ENCODE measurements at places on chromosomes 5 and 9.

- no peak for DNase-seq
Observed at GRCh38 chr5:4142842-4143241, 547.2 kb downstream of the IRX1 start.

GRCh38 chr9:121997791-121998190, 95.3 kb downstream of the TTLL11 start:
- no peak for DNase-seq

DNA sequence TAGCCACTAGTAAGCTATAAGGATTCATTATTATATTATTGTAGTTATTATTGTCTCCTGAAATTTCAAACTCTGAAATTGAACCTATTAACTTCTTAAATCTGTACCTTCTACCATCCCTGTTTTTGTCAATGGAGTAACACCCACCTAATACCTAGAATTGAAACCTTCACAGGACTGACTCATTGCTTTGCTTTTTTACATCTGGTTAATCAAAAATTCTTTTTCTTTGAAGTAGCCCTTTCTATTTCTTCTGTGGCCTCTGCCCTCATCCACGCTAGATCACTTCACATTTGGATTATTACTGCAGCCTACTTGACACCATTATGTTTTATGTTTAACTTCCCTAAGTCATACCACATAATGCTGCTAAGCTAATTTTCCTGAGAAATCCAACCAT, 35.6 kb downstream of the RBM27 start:
- DNase-seq: no peak

DNA sequence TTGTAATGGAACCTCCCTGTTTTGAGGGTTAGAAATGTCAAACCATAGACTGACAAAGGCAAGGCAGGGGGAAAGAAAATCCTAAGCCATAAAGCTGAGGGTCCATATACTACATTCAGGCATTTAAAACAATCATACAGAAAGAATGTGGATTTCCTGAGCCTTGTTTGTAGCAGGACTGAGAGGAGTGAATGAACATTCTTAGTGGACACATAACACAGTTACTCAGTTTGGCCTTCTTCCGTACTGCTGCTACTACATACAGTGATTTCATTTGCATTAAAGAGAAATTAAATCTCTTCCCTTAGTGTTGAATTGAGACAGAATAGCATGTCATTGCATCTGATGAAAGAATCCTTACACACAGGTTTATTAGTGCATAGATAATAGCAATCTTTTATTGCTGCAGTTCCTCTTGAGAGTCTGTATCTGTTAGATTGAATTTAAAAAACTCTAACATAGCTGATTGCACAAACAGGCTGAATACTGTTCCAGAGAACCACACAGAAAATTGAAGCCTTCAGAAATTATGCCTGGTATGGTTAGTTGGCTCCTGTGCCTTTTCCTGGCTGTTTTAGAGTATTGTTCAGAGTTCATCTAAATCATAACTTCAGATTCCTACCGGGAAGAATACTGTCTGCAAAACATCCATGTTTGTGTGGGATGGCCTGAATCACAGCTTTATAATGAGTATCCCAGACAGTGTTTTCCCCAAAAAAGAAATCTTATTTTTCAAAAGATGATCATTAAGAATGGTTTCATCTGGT, 2.0 kb upstream of the MTX3 start:
- no peak for DNase-seq

GRCh38 chr9:7639471-7639870, 160.1 kb downstream of the DMAC1 start:
- DNase-seq: no peak

DNA sequence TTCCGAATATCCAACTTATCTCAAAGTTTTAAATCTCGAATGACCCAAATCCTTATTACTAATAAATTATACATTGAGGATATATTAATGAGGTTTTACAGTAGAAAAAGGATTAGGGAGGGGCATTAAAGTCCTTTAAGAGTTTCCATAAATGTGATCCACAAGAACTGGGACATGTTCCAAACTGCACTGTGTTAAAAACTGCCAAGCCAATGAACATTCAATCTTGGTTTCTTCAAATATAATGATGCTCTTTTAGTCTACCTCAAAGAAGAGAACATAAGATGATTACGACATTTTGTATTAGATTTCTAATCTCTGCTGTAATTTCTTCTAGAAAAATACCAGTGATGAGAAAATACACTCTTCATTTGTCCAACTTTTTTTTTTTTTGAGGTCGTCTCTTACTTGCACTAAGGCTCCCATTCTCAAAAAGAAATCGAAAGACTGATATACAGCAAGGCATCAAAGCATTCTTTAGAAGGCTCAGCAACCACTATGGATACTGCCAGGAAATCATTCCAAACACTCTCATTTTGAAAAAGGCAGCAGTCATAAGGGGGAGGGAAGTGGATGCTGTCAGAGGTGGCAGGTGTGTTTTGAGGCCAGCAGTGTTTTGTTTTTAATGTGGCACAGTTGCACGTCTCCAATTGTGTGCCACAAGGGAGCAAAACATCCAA, 1.7 kb downstream of the PTAR1 start:
- peak; percentile 7 for DNase-seq

GRCh38 chr5:180670586-180671359, 21.4 kb upstream of the FLT4 start:
- peak; percentile 70 for DNase-seq

DNA sequence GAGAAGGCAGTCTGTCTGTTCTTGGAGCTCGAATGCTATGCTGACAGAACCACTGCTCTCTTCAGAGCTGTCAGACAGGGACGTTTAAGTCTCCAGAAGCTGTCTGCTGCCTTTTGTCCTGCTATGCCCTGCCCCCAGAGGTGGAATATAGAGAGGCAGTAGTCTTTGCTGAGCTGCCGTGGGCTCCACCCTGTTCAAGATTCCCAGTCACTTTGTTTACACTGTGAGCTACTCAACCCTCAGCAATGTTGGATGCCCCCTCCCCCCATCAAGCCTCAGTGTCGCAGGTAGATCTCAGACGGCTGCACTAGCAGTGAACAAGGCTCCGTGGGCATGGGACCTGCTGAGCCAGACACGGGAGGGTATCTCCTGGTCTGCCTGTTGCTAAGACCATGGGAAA, 344.2 kb downstream of the TMEM161B start:
- peak; percentile 24 for DNase-seq

- no peak for DNase-seq
Observed at GRCh38 chr5:122490718-122491117, 178.7 kb downstream of the SNCAIP start.

DNA sequence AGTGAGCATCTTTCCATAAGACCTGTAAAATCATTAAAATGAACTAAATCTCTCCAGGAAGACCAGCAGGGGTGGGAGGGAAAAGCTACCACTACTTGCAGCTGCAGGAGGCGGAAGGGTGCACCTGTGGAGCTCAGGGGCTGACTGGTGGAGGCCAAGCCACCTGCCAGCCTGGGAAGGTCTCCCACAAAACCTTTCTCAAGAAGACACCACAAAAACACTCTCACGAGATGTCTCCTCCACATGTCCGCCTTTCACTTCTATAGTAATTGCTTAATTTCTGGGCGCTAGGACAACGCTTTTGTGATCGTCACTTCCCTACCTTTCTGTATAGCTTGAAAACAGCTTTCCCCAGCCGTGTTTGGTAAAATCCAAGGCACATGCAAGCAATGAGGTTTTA, 114.4 kb downstream of the ROR2 start:
- no peak for DNase-seq

- DNase-seq: no peak
Observed at GRCh38 chr5:32955814-32956213, 244.7 kb downstream of the NPR3 start.

DNA sequence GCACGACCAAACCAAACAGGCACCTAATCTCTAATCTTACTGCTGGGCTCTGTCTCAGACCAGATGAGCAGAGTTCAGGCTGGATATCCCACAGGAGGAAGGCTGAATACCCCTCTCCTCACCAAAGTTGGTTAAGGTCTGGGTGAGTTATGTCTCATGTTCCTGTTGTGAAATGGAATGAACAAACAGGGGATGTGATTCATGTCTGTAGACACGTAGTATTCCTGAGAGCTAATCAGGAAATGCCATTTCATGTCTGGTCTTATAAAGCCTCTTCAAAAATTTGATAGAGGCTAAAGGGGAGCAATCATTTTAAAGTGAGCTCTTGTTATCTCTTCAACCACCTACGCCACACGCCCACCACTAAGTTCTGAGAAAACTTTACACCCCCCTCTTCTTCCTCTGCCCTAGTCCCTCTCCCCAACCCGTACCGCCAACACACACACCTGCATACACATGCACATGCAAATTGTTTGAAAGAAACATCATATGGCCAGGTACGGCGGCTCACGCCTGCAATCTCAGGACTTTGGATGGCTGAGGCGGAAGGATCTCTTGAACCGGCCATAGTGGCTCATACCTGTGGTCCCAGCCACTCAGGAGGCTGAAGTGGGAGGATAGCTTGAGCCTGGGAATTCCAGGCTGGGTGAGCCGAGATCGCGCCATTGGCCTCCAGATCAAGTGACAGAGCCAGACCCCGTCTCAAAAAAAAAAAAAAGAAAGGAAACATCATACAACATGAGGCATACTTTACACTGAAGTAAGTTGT, 69.8 kb upstream of the RAI14 start:
- DNase-seq: peak; percentile 96

DNA sequence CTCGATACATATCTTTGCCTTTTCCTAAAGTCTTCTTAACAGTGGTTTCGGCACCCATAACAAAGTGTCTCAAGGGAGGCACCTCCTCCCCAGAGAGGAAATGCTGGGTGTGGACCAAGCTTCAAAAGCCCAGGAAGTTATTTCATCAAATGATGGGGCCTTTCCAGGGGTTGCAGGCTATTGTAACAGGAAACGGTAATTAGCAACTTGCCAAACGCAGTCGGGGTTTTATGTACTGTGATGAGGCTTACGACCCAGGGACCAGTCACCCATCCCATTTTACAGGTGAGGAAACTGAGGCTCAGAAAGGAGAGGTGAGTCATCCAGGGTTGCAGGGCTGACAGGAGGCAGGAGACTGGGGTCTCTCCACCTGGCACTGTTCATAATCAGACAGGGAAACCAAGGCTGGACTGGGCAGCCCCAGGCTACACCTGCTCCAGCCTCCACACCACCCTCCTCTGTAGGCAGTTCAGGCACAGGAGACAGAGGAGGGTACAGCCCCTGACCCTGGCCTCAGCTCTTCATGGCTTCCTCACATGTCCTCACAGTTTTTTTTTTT, 30.0 kb upstream of the SUSD3 start:
- DNase-seq: no peak

- no peak for DNase-seq
Observed at GRCh38 chr5:116626945-116627679, 52.5 kb upstream of the SEMA6A start.

Measured in epithelial cell of esophagus (primary cell).